NCI-H2171 treated with DMSO at 0.1 percent for 48 hours (cell line): ENCODE measurements at places on chromosomes 4 and X.
A peak's percentile ranks its signal among the peaks of the same experiment; 100 is the strongest.

DNA sequence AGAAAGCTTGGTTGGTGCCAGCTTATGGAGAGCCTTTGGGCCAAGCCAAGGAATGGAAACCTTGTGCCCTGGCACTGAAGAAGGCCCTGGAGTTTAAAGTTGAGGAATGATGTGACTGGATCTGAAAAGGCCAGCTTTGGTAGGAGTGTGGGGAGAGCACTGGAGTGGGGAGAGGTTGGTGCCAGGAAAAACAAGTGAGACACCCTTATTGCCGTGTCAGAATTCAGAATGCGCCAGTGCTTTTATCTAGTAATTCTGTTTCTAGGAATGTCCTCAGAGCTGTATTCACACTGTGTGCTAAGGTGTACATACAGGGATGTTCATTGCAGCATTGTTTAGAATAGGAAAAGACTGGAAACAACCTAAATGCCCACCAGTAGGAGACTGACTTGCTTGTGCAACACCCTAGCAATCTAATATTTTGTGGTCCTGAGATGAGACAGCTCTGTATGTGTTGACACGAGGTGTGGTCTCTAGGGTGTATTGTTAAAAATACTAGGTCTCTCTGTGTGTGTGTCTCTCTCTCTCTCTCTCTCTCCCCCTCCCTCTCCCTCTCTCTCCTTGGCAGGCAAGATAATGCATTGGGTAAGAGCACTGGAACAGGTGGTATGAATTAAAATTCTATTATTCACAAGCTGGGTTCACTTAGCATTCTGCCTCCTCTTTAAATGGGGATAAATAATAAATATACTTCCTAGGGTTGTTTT is 107.8 kb downstream of the GATB start:
- DNase-seq = peak; percentile 2

GRCh38 chr4:133403913-133404312 is 254.8 kb downstream of the PCDH10 start:
- DNase-seq = no peak

GRCh38 chr4:141021397-141022110 is 111.7 kb downstream of the RNF150 start:
- DNase-seq = no peak

- DNase-seq = no peak
These were observed 4.8 kb downstream of the C4orf54 start for GRCh38 chr4:99652596-99653436.

DNA sequence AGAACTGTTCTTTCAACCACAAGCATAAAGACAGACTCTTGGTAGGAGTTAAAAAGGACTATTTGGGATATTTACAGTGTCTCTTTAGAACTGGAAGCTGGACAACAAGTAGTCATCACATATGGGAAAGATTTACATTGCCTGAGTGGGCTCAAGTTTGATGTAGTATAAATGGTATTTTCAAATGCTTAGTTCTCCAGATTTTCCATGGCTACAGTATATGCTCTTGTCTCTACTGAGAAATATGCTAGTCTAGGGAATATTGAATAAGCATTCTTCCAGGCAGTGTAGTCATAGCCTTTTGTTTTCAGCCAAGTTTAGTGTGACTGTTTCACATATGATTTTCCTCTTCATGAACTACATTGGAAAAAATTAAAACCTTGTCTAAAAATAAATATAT is 315.6 kb downstream of the ARHGAP24 start:
- DNase-seq = no peak

DNA sequence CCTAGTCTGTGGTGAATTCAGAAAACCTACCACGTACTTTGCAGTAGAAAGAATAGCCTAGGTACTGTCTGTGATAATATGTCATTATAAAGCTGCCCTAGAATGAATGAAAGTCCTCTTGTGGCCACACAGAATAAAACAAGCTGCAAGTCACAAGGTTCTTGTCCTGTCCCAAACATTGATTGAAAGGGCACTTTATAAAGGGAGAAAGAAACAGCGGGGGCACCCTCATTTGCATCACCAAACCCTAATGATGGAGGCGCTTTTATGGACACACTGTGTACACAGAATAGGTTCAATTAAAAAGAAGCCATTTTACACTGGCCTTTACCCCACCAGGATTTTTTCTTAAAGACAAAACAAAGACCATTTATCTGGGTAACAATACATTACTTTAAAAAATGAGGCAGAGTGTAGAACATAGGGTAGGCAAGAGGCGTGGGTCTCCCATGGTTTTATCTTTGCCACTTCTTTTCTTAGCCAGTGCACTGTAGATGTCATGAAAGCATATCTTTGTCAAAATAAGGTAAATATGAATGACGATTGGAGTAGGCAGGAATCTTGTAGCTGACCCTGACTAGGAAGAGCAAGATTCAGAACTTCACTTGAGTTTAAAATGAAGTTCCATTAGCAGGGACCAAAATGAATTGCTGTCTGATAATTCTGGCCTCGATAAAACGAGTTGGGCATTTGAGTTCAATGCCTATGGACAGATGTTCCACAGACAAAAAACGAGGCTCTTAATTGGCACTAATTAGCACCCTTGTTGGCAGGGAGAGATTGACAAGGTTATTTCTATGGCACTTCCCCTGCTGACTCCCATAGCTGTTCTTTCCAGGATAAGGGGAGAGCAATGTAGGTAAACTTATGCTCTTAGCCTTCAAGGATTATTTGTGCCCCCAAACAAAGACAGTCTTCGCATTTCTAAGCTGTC is 365.1 kb downstream of the AFF2 start:
- DNase-seq = no peak

- DNase-seq = peak; percentile 48
These were observed 250.5 kb downstream of the TECRL start for GRCh38 chr4:64158648-64159326.

- DNase-seq = no peak
These were observed 150.4 kb downstream of the FRAS1 start for GRCh38 chr4:78207541-78207940.

DNA sequence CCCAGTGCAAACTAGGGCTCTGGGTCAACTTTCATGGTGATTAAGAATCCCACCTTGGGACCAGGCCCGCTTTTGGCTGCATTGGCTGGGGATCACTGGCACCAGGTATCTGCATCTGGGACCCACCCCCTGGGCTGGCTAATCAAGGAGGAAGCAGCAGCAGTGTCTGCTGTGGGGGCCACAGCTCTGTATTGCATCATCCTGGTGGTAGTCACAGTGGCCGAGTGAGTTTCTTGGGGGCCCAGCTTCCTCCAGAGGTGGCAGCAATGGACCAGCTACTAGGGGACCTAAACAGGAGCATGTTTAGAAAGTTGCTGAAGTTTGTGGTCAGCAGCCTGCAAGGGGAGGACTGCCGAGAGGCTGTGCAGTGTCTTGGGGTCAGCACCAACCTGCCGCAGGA is 15.7 kb downstream of the LNX1 start:
- no peak for DNase-seq

GRCh38 chr4:152045807-152046571 is 285.2 kb upstream of the GATB start:
- peak; percentile 51 for DNase-seq

- no peak for DNase-seq
These were observed 243.7 kb upstream of the PSAPL1 start for GRCh38 chr4:7678318-7678852.

DNA sequence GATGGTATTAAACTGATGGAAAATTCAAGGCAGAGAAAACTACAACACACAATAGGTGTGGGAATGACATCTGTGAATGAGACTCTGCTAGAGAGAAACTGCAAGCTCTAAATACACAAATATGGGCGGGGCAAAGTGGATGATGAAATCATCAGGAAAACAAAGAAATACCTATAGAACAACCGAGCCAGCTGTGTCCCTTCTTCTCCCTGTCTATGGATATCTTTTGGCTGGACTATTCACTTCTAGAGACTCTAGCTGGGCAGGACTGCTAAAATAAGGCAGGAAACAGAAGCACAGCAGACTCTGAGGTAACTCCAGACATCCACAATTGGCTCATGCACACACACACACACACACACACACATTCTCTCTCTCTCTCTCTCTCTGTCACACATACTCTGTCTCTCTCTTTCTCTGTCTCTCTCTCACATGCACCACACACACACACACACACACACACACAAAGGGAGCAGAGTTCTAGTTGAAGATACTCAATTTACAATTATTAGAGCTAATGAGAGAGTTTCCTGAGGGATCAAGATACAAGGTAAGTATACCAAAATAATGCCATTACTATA is 27.2 kb upstream of the EDNRA start:
- DNase-seq = no peak

GRCh38 chr4:62232814-62233213 is 1032.7 kb downstream of the ADGRL3 start:
- DNase-seq = no peak

- DNase-seq = no peak
These were observed 43.2 kb downstream of the ASMT start for GRCh38 chrX:1658071-1658491.

DNA sequence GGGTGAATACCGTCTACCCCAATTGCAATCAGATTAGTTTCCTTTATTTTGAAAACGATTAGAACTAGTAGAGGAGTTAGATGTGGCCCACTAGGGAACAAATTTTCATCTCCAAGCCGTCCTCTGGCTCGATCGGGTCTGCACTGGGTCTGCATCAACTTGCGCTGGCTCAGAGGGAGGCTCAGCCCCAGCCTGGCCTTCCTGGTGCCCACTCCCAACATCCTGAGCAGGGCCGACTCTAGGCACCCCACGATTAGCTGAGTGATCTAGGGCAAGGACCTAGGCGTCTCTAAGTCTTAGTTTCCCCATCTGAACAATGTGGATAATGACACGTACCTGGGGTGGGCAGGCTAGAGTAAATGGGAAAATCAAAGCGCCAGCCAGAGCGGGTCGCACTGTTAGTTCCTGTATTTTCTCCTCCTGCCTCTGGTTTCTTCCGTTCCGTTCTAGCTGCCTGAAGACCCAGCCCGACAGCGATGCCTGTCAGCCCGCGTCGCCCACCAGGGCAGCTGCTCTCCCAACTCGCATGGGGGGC is 7.7 kb upstream of the HAND2 start:
- no peak for DNase-seq

DNA sequence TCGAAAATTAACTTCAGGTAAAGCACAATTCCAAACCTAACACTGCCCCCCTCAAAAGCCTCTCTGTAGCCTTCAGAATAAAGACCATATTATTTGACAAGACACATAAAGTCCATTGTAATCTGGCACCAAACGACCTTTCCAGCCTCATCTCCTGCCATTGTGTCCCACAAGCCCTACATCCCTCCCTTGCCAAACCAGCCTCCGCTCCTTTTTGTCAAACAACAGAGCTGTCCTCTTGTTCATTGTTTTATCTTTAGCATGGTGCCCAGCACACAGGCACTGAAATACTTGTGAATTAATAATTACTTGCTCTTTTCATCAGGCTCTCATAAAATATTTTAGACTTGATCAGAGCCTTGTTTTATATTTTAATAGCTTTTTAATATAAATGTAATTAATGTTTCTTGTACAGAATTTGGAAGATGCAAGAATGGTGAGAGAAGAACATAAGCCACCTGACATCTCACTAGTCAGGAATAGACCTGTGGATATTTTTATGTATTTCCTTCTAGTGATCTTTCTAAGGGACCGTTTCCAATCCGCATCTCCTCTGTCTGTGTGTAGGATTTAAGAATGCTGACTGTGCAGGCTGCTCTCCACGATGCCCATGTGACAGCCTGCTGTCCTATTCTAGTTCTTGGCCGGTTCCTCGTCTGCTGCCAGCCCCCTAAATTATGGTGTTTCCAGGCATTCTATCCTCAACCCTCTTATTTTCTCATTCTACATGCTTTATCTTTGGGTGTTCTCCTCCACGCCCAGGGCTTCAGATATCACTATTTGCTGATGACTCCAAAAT is 3.0 kb upstream of the IRF2 start:
- no peak for DNase-seq

DNA sequence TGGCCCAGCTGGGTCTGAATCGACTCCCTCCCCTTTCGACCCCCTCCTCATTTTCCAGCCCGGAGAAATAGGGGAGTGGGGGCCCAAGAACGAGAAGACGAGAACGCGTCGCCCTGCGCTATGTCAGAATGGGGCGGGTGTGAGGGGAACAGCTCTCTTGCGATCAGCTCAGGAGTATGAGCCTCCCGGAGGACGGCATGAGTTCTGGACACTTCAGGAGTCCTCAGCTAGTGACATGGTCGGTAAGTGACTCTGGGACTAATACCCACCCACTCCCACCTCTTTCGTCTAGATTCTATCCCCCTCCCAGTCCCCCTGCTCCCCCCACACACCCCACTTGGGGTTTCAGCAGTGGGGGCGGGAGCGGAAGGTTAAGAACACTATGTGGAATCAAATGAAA is 944 bp downstream of the KLF8 start:
- DNase-seq = no peak

- no peak for DNase-seq
These were observed 31.8 kb downstream of the PLAC8 start for GRCh38 chr4:83082777-83083176.

- no peak for DNase-seq
These were observed at the start of gene IL13RA2 for GRCh38 chrX:115017455-115017854. TSS of gene IL13RA2 (minus strand) at chrX:115017616. CDS start at chrX:115017269, 347 bp downstream.

DNA sequence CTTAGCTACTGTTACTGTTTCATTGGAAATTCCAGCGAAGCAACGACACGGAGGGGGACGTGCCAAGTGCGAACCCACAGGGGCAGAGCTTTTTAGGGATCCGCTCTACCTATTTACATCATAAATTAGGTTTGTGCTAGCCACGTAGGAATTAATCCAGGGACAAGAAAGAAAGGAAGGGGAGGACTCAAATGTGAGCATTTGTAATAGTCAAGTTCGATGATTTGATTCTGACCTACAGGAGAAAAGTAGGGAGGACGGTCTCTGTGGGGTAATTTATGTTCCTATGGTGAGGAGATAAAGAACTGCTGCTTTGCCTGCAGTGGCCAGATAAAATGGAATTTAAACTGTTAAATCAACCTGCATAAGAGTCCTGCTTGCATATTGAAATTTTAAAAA is 1.7 kb downstream of the INTS6L start:
- DNase-seq = peak; percentile 26

GRCh38 chr4:126369076-126369475 is 1054.3 kb downstream of the FAT4 start:
- no peak for DNase-seq

DNA sequence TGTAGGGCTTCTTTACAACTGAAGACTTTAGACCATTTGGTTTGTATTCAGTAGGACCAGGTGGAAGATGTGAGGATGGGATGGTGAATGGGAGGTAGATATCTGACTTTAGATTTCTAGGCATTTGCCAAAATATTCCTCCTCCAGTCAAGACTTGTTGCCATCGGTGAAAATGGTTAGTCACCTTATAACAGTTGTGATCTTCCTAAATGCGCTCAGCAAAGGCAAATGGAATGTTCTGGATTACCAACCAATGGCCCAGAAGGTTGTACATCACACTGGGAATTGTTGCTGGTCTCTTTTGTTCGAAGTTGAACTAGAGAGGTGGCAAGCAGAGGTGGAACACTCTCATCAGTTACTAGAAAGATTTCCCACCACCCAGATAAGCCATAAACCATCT is 33.9 kb downstream of the TMSB4X start:
- DNase-seq = no peak
